ENCODE measurements at places on chromosomes 6 and 20. TPM values are rescaled to one million over a fixed set of nuclear protein-coding genes. Genes with fewer than 3 reads are reported as not detected.

DNA sequence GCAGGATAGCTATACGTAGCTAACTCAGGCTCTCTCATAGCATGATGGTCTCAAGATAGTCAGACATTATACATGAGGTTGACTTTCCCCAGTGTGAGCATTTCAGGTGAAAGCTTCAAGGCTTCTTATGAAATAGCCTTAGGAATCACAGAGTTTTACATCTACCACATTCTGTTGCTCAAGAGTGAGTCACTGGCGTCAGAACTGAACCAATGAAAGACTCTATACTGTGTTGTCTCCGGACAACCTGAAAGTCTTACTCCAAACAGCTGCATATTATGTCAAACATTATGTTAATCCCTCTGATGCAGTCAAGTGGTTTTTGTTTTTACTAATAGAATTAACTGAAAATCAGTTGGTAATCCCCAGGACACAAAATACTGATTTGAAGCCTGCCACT, 79.8 kb upstream of the TRDN start:
- DNase-seq: no peak

GRCh38 chr20:59751075-59751711, 146.9 kb downstream of the PHACTR3 start:
- peak; percentile 65 for DNase-seq

- peak; percentile 35 for DNase-seq
Observed at GRCh38 chr6:4491501-4492260, 284.5 kb upstream of the CDYL start.

GRCh38 chr20:23955896-23956295, 32.7 kb downstream of the GGTLC1 start:
- no peak for DNase-seq

GRCh38 chr20:9397928-9398327, 116.5 kb upstream of the LAMP5 start:
- peak; percentile 37 for DNase-seq

GRCh38 chr6:13280254-13280653, 48.1 kb downstream of the TBC1D7 start:
- no peak for DNase-seq

GRCh38 chr6:136887953-136888352, 34.1 kb upstream of the SLC35D3 start:
- DNase-seq: no peak

DNA sequence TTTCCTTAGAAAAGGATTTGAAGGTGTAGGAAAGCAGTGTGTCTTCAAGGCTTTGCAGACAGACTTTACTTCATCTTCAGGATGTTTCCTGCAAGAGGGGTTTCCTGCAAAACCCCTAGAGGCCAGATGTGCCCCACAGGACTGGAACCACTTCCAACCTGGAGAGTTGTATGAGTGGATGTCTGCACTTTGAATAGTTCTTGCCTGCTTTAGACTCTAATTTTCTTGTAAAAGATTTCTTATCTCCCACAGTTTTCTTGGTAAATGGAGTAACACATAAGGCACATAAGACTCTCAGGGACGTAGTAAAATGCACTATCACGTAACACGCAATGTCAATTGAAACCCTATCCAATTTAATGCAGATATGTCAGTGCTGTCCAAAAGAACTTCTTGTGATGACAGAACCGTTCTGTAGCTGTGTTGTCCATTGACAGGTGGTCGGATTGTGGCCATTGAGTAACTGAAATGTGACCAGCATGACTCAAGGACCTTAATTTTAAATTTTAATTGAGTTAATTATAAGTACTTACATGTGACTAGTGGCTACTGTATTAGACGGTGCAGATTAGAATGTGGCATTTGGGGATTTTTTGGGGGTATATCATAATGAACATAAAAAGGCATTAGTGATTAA, 118.7 kb downstream of the JARID2 start:
- peak; percentile 64 for DNase-seq

GRCh38 chr6:130995783-130996447, 67.1 kb downstream of the EPB41L2 start:
- no peak for DNase-seq

DNA sequence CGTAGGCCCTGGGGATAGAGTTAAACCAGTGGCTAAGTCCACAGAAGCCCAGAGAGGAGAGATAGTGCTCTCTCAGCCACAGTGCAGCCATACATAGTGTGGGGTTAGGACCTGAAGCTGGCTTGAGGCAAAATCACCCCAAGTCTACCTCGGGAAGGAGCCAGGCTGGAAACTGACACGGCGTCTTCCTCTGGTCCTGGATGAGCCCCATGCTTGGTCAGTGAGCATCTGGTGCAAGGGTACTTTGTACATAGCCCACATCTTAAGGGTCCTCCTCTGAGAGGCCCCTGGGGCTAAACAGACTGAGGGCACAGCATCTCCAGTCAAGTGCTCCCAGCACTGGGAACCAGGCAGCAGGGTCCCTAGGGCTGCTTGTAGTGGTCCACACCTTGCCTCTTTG, 45.6 kb downstream of the CDH26 start:
- no peak for DNase-seq

DNA sequence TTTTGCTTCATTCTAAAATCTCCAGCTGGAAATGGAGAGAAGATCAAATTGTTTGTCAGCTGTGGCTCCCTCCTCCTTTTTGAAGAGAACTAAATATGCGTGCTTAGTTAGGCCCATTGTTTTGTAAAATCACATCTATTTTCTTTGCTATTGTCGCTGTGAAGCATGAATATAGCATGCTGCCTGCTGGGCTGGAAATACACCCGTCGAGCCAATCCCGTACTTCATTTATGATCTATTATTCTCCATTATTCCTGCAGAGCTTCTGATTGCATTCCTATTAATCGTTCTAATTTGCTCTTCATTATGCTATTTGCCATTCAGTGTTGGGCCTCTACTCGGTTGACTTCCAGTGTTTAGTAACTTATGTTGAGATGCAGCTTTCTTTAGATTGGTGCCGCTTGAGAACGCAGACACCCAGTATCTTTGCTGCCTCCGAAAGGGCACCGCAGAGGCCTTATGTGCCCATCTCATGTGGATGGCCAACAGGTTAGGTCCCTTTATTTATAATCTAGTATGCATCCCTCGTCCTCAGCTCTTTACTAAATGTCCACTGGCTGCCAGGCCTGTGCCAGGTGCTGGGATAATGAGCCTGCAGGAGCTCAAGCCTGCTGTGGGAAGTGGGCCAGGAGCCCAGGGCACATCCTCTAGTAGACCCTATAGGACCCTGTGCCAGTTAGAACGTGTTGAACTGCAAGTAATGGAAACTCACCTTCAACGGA, 45.6 kb downstream of the FAM50B start:
- DNase-seq: no peak

GRCh38 chr6:37013516-37014491, 8.3 kb downstream of the FGD2 start:
- DNase-seq: no peak

DNA sequence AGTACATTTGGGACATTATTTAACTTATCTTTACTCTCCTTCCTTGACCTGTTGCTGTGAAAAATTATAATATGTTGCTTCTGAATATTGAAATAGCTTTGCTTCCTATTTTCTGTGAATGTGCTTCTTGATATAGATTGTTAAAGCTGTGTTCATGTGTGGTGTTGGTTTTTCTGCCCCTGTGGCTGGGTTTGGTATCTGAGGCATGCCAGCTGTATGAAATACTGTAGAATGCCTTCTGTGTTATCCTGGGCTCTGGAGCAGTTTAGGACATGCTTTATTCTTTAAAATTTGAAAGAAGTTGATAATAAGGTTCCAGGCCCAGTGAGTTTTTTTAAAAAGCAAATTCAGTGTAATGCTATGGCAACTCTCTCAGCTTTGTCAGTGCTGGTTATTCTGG, 71.7 kb downstream of the HIVEP1 start:
- DNase-seq: no peak

DNA sequence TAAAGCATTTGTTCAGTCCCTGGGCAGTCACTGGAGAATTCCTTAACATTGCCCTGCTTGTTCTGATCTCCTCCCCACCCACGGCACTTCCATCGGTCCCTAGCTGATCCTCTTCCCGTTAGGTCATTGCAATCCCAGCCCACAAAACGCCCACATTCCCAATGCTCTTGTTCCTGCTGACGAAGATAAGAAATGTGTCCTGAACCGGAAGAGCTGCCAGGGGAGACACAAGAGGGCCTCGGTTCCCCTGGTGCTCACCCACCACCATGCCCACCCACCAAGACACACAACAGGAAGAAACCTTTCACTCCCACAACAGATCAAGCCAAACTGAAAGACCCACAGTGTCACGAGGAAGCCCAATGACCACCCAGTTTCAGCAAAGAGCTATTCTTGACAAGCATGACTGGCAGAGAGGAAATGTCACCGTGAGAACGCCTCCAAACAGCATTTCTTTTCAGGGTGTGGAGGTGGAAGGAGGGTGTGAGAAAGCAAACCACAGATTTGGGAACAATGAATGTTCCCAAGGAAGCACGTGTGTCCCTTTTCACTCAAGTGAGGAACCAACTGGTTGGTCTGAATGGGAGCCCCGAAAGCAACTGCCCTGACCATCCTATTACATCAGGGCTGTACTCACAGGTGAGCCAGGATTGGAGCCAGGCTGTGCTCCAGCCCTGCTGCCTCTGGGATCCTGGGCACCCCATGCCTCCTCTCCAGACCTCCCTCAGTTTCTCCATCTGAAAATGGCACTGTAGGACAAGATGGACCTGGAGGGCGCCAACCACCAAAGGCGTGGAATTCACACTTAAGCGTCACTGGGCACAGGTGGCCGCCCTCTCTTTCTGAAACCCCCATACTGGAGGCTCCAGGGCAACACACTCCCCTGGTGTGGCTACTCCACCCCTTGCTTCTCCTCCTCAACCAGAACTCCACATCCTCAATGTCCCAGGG, 97.5 kb downstream of the ZMYND8 start:
- DNase-seq: peak; percentile 56

DNA sequence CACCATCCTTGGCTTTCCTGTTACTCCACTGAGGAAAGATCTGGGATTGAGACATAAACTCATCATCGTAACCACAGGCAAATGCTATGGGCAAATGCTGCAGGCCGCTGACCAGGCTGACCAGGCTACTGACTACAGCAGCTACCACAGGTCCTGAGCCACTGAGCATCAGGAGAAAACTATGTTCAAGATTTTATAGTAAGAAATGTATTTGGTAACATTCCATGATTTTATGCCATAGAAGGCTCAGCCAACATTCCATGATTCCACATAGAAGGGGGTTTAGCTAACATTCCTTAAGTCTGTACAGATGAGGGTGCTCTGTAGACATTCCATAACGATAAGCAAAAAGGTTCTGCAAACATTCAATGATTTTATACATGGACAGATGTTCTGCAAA, 16.1 kb upstream of the B4GALT5 start:
- DNase-seq: peak; percentile 72

- no peak for DNase-seq
Observed at GRCh38 chr6:15374119-15374518, 128.2 kb downstream of the JARID2 start.

DNA sequence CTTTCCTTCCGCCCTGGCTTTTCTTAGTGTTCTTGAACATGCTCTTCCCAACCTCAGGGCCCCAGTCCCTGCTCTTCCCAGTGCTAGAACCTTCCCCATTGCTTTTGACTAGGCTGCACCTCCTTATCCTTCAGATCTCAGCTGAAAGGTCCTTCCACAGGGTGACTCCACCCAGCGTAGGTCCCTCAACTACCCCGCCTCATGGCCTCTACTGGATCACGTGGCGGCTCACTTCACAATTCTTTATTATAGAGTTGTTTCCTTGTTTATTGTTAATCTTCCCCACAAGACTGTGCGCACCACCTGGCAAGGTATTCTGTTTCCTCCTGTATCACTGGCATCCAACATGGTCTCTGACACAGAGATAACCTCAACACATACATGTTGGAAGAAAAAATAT, 31.2 kb downstream of the TTLL9 start:
- no peak for DNase-seq

DNA sequence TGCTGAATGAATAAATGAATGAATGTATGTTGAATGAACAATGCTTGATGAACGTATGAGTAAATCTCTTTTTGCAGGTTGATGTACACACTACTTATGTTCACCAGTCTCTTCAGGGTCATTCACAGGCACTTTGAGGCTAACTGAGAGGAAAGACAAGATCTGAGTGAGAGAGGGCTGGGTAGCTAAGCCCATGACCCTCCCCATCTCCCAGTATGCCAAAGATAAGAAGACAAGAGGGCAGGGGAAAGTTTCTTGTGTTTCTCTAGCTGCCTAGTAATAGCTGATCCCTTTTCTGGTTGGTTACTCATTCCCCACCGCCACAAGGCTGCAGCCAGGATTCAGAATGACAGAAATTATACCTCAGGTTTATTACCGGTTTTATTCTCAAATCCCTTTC, 90.7 kb downstream of the CEP57L1 start:
- DNase-seq: no peak

TSBP1 gene
- total RNA-seq: 1.7 TPM

MARCKS gene
- total RNA-seq: 152 TPM

SIRT5 gene
- total RNA-seq: 21.2 TPM

MUC21 gene
- total RNA-seq: not detected

VIP gene
- total RNA-seq: 5.3 TPM

Data from umbilical cord (tissue), 2 donors.